Activated CD4-positive, alpha-beta T cell treated with anti-CD3 and anti-CD28 coated beads, Interleukin-2, amount 10 ng/mL, durations not matched to agents 7 days and 5 days (primary cell): ENCODE measurements at places on chromosomes 2 and 18.

DNA sequence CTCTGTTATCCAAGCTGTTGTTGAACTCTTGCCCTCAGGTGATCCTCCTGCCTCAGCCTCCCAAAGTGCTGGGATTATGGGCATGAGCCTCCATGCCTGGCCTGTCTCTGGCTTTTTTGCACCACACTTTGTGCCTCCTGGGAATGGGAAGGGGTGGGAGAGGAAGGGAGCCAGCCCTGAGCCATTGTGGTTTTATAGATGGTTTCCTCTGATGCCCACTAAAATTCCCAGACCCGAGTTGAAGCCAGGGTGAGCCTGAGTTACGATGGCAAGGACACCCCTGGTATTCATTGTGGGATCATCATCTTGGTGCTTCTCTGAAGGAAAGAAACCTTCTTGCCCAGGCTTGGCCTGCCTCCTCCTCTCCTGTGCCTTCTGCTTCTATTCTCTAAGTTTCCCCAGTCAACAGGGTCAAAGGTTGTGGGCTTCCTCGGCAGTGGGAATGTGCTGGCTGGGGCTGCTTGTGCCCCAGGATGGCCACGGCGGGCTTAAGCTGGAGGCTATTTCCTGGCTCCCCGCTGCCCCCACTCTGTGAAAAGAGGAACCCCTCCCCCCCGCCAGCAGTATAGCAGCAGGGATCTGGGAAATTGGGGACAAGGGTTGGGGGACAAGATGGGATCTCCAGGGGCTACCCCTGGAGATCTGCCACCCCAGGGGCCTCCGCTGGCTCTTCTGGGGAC, 106.2 kb downstream of the STPG4 start:
- no peak for DNase-seq

DNA sequence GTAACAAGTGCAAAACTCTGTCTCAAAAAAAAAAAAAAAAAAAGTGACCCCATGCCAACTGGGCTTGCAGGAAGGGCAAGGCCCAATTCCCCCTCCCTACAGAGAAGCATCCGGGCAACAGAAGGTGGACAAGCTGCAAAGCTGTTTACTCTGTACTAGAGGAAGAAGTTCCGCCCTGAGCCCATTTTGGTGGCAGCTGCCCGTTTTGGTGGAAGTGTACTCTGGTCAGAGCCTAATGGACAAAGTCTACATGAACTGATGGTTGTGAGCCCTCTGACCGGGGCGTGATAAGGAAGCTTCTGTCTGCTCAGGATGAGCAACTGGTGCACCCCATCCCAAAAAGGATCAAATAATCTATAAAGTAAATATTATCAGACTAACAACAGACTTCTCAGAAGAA, 65.0 kb downstream of the TRAPPC8 start:
- no peak for DNase-seq

GRCh38 chr2:219445220-219445640, 10.6 kb downstream of the SPEG start:
- no peak for DNase-seq

GRCh38 chr2:25354116-25354515, 12.4 kb upstream of the DNMT3A start:
- DNase-seq, result no peak

- DNase-seq, result no peak
These were observed 110.2 kb downstream of the CDK15 start for GRCh38 chr2:201916565-201916964.

- DNase-seq, result no peak
These were observed 36.9 kb downstream of the NAPG start for GRCh38 chr18:10562773-10563160.

- DNase-seq, result no peak
These were observed 36.4 kb upstream of the LMAN1 start for GRCh38 chr18:59395226-59396175.

GRCh38 chr2:42928692-42929545, 136.5 kb upstream of the HAAO start:
- DNase-seq, result no peak

- DNase-seq, result no peak
These were observed 26.3 kb downstream of the PMAIP1 start for GRCh38 chr18:59926131-59926530.
